HT-29 (cell line): ENCODE measurements at places on chromosomes 5 and 9.

- no peak for DNase-seq
Measured at GRCh38 chr5:102582696-102583095, 83.9 kb upstream of the SLCO6A1 start.

DNA sequence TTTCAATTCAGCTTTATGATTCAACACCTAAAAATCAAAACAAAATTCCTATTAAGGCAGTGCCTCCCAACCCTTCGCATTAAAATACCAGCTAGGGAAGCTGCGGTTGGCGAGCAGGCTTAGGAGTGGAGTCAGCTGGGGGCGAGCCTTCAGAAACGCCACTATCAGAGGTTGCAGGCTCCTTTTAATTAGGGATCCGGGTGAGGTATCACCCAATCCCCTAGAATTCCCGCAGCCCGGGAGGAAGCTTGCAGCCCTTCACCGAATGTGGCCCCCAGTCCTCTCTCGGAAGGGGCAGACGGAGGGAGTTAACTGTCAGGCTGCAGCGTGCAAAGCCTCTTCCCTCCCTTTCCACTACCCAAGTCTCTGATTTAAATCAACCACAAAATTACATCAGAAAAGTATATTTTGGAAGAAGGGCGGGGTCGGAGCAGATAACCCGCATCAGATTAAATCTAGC is 1.7 kb downstream of the STC2 start:
- no peak for DNase-seq

GRCh38 chr5:133980652-133981051 is 12.2 kb upstream of the C5orf15 start:
- DNase-seq: no peak

DNA sequence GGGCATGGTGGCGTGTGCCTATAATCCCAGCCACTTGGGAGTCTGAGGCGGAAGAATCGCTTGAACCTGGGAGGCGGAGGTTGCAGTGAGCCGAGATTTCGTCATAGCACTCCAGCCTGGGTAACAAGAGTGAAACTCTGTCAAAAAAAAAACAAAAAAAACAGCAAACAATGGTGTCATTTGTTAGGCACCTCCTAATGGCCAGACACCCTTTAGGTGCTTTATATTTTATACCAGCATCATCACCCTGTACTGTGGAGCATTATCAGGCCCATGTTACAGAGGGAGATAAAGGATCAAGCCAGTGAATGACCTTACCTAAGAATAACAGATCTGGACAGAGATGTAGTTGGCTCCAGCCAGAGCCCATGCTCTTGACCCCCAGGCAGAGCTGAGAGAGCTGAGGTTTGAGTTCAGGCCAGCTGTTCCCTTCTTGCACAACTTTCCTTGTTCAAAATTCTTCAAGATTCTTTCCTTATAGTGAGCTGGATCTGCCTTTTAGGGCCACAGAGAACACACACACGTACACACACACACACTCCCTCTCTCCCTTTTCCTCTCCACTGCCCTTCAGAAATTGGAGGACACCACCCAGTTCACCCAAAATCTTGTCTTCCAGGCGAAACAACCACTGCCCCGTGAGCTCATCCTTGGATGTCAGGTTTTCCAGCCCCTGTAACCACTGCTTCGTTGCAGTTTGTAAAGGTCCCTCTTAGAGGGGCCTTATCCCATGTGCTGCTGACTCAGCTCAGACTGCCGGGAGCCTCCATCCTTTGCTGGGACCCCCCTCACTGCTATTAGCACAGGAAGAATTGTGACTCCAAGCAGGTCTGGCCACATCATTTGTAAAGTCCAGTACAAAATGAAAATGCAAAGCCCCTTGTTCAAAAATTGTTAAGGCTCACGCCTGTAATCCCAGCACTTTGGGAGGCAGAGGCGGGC is 10.4 kb upstream of the PTGES start:
- DNase-seq: no peak

DNA sequence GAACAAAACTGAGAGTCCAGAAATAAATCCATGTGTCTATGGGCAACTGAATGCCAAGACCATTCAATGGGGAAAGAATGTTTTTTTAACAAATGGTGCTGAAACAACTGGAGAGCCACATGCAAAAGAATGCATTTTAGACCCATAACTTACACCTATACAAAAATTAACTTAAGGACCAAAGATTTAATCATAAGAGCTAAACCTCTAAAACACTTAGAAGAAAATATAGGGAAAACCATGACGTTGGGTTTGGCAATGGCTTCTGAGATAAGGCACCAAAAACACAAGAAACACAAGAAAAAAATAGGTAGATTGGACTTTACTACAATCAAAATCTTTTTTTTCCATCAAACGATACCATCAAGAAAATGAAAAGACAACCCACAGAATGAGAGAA is 48.4 kb upstream of the ANKRD33B start:
- no peak for DNase-seq

- DNase-seq: no peak
Measured at GRCh38 chr9:131416509-131416908, 22.6 kb downstream of the PRRC2B start.

GRCh38 chr5:139180850-139181249 is 17.3 kb downstream of the SIL1 start:
- no peak for DNase-seq

- no peak for DNase-seq
Measured at GRCh38 chr5:150081541-150082283, 4.6 kb downstream of the CSF1R start.

GRCh38 chr5:145587710-145588109 is 247.4 kb downstream of the PRELID2 start:
- peak; percentile 15 for DNase-seq

- DNase-seq: peak; percentile 78
Measured at GRCh38 chr5:142024771-142025304, 12.0 kb upstream of the GNPDA1 start.

DNA sequence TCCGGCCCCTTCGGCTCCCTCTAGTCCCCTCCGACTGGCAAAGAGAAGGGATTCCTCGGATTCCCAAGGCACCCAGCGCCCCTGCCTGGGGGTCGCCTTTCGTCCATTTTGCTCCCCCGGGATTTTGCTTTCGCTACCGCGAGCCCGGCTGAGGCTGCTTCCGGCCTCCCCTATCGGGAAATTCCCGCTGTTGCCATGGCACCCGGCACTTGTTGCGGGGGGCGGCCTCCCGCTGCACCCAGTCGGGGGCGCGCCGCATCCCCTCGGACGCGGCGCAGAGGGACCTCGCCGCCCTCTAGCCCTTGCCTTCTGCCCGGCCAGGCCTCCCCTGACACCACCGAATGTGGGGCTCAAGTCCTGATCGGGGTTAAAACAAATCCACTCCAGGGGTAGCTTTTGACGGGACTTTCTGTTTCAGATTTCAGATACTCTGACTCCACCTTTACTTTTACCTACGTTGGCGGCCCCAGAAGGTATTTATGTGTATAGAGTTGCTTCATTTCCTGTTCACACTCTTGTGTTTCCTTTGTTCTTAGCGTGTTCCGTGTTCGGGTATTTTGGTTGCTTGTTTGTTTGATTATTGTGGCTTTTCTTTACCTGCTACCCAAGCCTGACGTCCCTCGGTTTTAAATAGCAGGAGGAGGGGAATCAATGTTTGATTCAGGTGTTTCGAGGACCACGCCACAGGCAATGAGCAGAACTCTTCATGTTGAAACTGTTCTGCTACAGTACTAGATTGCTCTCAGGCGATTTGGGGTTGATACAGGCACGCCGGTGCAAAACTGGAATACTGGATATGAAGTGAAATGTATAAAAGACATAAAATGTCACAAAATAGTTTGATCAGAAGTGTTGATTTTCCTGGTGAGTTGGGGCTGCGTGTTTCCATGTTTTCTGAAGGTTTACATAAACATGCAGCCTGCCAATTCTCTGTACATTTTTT is 1.5 kb downstream of the PARP8 start:
- peak; percentile 60 for DNase-seq

GRCh38 chr5:95130941-95131340 is 154.0 kb downstream of the MCTP1 start:
- peak; percentile 8 for DNase-seq

GRCh38 chr5:107310181-107310580 is 360.6 kb downstream of the EFNA5 start:
- no peak for DNase-seq

GRCh38 chr9:98225015-98225442 is 30.4 kb downstream of the TBC1D2 start:
- DNase-seq: no peak

DNA sequence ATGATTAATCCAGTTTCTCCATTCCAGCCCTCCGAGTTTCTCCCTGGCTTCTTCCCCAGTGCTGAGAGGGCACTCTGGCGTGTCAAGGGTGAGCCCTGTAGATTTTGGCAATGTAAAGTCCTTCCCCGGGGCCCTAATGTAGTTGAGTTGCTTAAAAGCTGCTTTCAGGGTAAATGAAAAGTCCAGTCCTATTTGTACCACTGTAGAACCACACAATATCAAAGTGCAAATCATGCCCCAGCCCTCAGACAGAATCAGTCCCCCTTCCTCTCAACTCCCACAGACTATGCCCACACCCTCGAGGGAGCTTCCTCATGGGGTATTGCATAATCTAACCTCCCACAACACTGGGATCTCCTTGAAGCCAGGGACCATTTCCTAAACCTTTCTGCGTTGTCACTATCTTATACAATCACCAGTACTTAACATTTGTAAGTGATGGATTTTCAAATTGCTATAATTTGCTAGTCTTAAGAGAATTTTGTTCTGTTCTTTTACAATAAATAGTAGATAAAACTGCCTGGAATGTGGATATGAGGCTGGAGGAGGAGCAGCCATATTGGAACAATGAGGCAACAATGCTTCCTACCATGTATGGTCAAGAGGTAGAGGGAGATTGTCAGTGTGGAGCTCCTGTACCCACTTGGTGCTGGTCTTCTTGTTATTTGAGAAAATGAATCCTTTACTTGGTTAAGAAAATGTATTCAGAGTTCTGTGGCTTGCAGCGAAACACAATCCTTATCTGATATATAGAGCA is 34.4 kb downstream of the ZNF366 start:
- DNase-seq: no peak

GRCh38 chr5:58149345-58149744 is 310.5 kb downstream of the PLK2 start:
- DNase-seq: no peak

DNA sequence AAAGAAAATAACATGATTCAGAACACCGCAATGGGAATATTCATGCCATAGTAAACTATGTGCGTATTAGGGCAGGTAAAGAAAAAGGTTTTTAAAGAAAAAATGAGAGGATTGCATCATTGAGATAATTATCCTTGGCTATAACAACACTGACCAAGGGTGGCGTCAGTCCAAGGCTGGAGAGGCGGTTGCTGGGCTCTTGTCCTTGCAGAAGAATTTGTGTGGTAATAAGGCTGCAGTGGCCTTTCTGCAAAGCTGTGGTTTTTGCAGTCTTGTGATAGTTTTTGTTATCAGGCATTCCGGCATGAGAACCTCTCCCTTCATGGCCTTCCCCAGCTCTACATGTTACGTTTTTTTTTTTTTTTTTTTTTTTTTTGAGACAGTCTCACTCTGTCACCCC is 14.0 kb downstream of the BOD1 start:
- no peak for DNase-seq

DNA sequence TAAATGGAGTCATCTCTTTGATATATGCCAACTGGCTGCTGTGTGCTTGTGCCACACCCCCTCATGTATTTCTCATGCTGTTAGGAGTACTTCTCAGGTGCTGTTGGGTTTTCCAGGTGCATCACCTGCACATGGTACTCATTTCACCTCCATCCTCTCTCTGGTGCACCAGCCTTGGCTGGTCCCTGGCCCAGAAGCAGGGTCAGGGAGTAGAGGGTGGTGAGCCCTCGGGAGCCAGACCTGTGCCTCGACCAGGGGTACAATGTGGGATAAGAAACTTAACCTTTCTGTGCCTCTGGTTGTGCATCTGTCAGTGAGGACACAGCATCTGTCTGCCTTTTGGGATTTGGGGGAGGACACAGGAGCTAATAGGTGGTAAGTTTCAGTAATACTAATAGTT is 38.5 kb downstream of the SECISBP2 start:
- DNase-seq: no peak

DNA sequence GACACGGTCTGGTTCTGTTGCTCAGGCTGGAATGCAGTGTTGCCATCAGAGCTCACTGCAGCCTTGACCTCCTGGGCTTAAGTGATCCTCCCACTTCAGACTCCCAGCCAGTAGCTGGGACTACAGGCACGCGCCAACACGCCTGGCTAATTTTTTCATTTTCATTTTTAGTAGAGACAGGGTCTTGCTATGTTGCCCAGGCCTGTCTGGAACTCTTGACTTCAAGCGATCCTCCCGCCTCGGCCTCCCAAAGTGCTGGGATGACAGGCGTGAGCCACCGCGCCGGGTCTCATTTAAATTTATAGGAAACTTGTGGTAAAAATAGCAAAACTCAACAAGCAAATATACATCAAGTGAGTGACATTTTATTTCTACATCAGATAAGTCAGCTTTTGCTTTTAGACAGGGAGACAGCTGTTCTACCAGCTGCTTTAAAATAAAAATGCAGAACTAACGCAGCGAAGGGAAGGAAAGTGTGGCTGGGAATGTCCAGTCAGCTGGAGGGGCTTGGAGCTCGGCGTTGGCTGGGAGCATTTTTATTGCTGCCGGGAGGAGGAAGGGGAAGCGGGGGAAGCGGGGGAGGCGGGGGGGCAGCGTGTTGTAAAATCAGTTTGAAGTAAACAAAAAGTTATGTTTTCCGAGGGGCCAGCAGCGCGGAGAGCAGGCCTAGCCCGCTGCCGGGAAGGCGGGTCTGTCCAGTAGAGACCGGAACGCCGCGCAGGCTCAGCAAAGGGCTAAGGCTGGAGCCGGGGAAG is 707 bp upstream of the ZFYVE16 start:
- DNase-seq: no peak

- DNase-seq: no peak
Measured at GRCh38 chr5:71892641-71893365, 173.7 kb downstream of the CARTPT start.

GRCh38 chr5:110738503-110738811 is 350 bp upstream of the SLC25A46 start:
- no peak for DNase-seq

- no peak for DNase-seq
Measured at GRCh38 chr5:32889078-32889477, 178.0 kb downstream of the NPR3 start.

- DNase-seq: no peak
Measured at GRCh38 chr9:70030156-70030555, 13.5 kb upstream of the MAMDC2 start.

- DNase-seq: no peak
Measured at GRCh38 chr9:4010309-4010708, 289.6 kb downstream of the GLIS3 start.

DNA sequence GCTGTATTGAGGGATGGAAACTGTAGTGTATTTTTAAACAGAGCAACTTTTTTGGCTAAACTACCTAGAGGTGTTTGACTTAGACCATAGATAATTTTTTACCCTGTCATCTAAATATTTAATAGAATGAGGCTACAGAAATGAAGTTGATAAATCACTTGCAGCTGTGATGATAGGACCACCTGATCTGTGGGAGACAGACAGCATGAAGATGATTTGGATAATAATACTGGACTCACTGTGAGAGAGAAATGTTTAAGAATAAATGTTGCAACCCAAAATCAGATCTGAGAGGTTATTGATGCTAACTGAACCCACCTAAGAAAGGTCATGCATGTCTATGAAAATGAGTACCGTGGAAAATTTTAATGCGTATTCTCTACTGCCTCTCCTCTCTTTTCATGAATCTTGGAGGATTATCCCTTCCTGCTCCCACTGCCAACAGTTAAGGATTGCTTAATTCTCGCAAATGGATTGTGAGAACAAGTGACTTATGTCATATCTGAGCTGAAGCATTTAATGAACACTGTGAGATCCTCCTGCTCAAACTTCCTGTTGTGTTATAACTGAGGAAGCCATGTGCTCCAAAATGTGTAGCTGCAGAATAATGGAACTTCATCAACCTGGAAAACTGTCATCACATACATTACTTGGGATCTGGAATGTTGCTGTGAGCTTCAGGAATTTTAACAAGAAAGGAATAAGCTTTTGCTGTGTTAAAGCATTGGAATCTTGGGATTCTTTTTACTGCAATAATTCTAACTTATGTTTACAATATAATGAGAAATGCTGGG is 617.9 kb upstream of the CDH18 start:
- DNase-seq: no peak
